ENCODE measurements at places on chromosomes 7 and 10. TPM values are rescaled to one million over a fixed set of nuclear protein-coding genes. Genes with fewer than 3 reads are reported as not detected.

GRCh38 chr10:96587264-96588059, 650 bp upstream of the TM9SF3 start:
- peak; percentile 85 for DNase-seq

GRCh38 chr10:111303887-111304286, 227.1 kb downstream of the ADRA2A start:
- DNase-seq: peak; percentile 37

- no peak for DNase-seq
Measured at GRCh38 chr7:141073641-141074161, at the start of gene TMEM178B. TSS of gene TMEM178B (plus strand) at chr7:141074064.

GRCh38 chr7:2670720-2671391, 17.1 kb upstream of the AMZ1 start:
- peak; percentile 70 for DNase-seq

- no peak for DNase-seq
Measured at GRCh38 chr7:27700501-27700900, 37.8 kb upstream of the HIBADH start.

DNA sequence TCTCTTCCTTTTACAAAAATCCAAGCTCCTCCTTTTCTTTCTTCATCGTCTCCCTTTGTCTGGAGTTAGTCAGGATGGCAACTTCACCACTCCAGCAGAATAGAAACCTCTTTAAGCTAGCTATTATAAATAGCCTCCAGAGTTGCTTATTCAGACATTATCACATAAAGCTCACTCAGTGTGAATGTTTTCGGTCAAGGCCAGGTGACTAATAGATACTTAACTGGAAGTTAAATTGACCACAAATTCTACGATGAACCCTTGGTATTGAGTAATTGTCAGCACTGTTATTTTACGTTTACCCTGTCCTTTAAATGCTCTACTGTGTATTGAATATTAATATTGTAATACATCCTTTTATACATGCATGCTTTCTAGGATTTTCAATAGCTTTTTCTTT, 340.4 kb downstream of the OTUD1 start:
- DNase-seq: no peak

GRCh38 chr7:54663186-54663585, 95.8 kb downstream of the SEC61G start:
- DNase-seq: no peak

- peak; percentile 83 for DNase-seq
Measured at GRCh38 chr10:101032637-101033224, 1.7 kb downstream of the SFXN3 start.

DNA sequence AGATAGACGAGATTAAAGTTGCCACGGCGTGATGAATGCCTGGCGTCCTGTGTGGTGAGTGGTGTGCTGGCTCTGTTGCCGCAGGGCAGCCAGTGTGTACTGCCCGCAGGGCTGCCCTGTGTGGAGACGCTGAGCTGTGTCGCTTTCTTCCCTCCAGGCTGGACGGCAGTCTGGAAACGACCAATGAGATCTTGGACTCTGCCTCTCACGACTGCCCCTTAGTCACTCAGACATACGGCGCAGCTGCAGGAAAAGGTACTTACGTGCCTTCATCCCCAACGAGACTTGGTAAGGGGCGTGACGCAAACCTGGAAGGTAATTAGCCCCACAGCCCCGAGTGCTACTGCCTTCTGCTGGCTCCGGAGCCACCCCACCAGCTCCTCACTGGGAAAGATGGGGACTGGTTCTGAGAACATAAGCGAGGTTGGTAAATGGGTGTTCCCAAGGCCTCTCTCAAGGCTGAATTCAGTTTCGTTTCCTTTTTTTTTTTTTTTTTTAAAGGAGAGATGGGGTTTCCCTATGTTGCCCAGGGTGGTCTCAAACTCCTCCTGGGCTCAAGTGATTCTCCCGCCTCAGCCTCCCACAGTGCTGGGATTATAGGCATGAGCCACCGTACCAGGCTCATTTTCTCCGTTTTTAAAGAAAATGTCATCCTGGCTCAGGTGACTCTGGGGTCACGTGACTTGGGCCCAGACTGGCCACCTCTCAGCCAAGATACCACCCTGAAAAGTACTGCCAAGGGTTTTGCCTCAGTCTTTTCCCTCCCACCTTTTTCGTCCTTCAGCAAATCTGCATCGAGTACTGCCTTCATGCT, 39.6 kb downstream of the WIPI2 start:
- DNase-seq: no peak

DNA sequence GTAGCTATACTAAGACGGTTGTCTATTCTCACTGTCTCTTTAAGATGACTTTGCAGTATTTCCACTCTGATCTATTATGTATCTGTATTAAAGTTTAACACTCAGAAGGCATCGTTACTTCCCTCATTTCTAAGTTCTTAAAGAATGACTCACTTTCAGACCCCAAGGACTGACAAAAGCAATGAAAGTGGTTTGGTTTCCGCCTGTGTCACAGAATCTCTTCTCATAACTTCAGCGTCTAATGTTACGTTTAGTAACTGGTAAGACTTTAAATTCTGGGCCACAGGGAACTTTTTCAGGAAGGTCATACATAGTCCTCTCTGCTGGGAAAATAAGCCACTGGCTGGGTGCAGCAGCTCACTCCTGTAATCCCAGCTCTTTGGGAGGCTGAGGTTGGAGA, 892.0 kb upstream of the AUTS2 start:
- DNase-seq: no peak

Gene AHR
- total RNA-seq: 93.2 TPM

Gene TNPO3
- total RNA-seq: 70.7 TPM

Gene AVPI1
- 17.1 TPM for total RNA-seq

Gene MYL7
- total RNA-seq: not detected
